NCI-H774 (cell line): ENCODE measurements at places on chromosomes 12 and 14.

DNA sequence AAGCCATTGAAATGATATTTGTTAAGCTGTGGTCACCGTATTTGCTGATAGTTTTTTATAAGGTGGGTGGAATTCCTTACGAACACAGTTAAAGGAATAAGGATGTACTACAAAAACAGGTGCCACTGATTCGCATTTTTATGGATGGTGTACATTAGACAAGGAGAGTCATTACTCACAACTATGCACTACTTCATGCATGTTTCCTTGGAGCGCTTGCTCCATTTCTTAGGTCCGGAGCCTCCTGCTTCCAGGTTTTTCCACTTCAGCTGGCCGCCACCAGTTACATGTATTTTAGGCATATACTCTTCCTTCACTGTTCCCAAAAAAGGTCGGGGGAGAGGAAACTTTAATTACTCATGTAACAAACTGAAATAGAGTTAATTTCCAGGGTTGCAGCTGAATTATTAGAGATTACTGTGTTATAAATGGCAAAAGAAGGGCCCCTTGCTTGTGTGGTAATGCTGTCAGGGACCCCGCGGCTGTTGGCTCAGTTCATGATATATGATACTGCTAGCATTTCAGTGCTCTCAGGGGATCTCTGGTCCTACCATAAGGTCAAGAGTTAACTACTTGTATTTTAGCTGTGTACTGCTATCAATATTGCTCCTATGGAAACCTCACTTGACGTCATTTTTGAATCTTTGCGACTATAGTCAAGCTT is 454.7 kb downstream of the NPAS3 start:
- no peak for DNase-seq

DNA sequence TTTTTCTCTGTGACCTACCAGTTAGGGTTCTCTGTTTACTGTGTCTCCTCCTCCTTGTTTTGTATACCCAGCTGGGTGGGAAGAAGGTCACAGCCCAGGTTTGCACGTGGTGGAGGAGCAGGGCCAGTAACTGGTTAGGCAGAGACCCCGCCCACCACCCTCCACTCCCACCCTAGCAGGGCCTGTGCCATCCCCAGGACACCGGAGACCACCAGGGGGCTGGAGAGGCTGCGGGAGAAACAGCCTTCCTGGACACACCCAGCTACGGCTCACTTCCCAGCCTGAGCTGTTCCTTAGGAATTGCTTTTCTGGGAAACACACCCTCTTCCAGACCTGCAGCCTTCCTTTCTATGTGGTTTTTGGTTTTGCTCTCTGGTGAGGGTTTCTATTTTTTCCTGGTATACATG is 21.1 kb downstream of the BDKRB2 start:
- no peak for DNase-seq

- no peak for DNase-seq
Observed at GRCh38 chr12:118813778-118814357, 167.5 kb upstream of the SRRM4 start.

GRCh38 chr14:27917896-27918295 is 848.7 kb upstream of the FOXG1 start:
- no peak for DNase-seq

DNA sequence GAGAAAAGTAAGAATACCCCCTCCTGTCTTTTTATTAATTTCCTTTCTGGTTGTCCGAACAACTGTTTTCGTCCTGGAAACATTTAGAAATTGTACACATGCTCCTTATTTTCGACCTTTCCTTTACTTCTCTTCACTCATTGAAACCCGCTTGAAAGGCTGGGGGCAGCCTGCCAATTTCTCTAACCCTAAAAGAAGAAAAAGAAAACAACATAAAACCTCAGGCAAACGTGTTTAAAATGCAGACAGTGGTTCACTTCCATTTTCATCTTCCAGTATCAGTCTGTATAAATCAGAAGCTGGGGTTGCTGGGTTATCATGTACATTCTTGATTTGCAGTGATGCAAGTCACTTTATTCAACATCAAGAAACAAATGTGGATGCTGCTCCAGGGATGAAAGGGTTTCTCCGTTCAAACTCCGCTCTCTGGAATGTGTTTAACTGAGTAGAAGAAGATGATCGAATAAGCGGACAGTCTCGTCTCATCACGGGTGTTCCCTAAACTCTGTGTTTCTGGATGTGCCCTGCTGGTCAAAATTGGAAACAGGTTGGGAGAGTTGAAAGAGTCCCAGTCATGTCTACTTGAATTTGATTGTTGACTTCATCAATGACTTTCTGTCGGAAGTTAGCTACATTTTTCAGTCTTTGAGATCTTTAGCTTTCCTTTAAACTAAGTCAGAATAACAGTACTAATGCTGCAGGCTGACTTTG is 1042.2 kb downstream of the BCL11B start:
- no peak for DNase-seq

DNA sequence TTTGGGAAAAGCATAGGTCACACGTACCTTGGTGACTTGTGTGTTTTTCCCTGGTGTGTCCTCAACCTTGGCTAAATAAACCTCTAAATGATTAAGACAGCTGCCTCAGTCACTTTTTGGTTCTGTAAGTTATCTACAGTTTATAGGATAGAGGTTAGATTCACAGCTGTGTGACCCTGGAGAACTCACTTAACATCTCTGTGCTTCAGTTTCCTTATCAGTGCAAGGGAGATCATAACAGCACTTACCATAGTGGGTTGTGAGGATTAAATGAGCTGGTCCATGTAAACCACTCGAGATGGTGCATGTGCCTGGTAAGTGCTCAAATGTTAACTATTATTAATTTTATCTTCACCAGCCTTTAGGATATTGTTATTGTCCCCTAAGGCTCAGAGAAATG is 35.4 kb upstream of the CHST11 start:
- no peak for DNase-seq

DNA sequence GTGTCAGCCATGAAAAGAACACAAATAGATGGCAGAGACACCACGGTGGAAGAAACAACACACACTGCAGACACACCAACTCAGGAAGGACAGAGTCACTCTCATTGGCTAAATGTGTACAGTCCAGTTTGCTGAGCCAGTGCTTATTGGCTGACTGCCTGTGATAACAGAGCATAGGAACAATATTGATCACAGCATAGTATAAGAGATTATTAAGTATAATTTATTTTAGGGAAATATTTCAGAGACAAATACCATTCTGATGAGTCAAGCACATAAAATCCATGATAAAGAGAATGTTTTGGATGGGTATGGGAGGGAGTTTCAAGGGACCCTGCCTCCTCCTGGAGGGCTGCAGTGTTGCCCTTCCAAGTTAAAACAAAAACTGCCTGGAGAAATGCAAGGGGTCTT is 50.9 kb downstream of the BTG1 start:
- DNase-seq, result no peak

DNA sequence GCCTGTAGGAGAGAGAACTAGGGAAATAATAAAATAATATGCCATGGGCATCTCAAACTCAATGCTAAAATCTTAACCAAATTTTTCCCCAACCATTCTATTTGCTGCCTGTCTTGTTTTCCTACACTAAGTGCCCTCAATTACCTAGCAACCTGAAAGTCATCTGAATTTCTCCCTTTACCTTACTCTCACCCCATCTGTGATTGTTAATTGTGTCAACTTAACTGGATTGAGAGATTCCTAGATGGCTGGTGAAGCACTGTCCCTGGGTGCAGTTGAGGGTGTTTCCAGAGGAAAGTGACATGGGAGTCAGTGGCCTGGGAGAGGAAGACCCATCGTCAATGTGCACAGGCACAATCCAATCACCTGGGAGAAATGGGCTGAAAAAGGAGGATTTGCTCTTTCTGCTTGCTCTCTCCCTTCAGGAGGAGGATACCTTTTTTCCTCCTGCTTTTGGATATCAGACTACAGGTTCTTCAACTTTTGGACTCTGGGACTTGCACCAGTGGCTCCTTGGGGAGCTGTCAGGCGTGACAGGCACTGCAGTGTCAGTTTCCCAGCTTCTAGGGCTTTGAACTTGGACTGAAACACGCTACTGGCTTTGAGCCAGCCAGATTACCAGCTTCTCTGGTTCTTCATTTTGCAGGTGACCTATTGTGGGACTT is 100.1 kb downstream of the PPP1R12A start:
- DNase-seq, result no peak

- no peak for DNase-seq
Observed at GRCh38 chr12:29228474-29229157, 79.5 kb downstream of the FAR2 start.

DNA sequence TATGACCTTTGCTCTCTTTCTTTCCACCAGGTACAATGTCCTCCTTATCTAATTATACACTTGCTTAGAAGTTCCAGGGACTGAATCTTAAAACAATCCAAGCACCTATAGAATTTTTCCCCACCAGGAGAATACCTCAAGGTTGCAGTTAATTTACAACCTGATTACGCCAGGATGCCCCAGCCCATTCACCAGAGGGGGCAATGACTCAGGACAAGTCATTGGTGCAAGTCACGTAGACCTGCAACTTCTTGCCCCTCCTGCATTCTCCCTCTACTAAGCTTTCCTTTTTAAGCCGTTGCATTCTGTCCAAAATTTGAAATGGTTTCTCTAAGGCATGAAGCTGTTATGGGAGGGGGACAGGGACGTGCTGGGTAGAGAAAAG is 111.1 kb upstream of the SCAF11 start:
- no peak for DNase-seq

GRCh38 chr12:92735131-92735721 is 32.4 kb downstream of the PLEKHG7 start:
- DNase-seq, result peak; percentile 79

GRCh38 chr12:22978962-22979361 is 354.0 kb downstream of the ETNK1 start:
- no peak for DNase-seq

- no peak for DNase-seq
Observed at GRCh38 chr12:124927201-124928094, 13.0 kb upstream of the UBC start.
